ENCODE measurements at places on chromosomes 4 and X.

- no peak for DNase-seq
Observed at GRCh38 chrX:107683931-107684330, 55.6 kb downstream of the PRPS1 start.

- DNase-seq = no peak
Observed at GRCh38 chrX:1520350-1520749, 16.6 kb downstream of the P2RY8 start.

DNA sequence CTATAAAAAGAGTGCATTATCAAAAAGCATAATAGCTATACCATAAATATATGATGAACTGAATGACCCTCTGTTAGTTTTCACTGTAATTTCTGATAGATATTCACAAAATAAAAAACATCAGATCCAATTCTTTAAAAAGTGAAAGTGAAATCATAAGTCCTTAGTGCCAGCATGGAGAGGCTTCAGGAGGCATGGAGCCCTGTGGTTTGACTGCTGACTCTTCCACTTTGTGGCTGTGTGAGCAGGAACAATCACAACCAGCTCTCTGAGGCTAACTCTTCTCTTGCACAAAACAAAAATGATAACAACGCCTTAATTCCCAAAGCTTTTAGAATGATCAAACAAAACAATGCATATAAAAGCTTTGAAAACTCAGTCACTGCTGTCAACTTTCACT lies 1143.9 kb downstream of the PDHA2 start:
- no peak for DNase-seq

GRCh38 chr4:114025176-114025777 lies 45.8 kb upstream of the ARSJ start:
- no peak for DNase-seq

GRCh38 chr4:18007625-18008024 lies 13.9 kb downstream of the LCORL start:
- no peak for DNase-seq

DNA sequence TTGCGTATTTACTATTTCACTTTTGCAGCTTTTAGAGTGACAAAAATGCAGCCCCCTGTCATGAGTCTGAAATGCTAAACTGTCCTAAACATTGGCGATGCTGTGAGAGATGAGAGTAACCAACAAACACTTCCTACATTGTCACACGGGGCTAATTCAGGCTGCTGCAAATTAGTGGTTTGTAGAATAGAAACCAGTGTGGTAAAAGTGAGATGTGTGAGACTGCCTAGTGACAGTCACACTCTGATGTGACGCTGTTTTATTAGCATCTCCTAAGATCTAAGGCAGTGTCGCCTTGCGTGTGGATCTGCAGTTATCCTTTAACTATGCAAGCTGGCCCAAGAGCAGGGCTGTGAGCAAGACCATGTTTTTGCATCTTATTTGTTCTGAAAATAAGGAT lies 800.2 kb upstream of the TENM3 start:
- no peak for DNase-seq

- no peak for DNase-seq
Observed at GRCh38 chr4:53059871-53060270, 197.8 kb downstream of the RASL11B start.

DNA sequence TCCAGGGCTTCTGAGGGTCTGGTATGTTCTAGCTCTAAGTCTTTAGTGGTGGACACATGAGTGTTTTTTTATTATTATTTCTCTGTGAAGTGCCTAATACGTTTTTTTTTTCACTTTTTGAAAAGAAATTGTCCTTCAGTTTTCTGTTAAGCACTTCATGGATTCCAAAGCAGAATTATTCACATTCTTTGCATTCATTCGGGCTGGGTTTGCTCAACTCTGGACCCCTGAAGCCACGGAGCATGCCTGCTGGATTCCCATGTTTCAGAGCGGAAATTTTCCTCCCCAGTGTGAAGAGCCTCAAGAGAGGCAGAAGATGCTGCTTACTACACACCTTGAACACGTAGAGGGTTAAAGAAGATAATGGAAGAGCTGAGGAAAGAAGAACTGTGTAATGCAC lies 107.5 kb downstream of the EGF start:
- no peak for DNase-seq

DNA sequence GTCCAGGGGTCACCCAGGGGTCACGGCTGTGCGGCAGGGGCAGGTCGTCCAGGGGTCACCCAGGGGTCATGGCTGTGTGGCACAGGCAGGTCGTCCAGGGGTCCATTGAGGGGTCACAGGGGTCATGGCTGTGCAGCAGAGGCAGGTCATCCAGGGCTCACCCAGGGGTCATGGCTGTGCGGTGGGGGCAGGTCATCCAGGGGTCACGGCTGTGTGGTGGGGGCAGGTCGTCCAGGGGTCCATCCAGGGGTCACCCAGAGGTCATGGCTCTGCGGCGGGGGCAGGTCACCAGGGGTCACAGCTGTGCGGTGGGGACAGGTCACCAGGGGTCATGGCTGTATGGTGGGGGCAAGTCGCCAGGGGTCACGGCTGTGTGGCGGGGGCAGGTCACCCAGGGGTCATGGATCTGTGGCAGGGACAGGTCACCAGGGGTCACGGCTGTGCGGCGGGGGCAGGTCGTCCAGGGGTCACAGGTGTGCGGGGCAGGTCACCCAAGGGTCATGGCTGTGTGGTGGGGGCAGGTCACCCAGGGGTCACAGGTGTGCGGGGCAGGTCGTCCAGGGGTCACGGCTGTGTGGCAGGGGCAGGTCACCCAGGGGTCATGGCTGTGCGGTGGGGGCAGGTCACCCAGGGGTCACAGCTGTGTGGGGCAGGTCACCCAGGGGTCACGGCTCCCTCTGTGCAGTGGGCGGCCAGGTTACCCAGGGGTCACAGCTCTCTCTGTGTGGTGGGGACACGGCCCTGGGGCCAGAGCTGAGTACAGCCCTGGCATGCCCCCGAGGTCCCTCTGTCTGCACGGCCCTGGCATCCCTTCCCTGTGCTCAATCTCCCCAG lies 16.0 kb downstream of the ATP5ME start:
- no peak for DNase-seq

GRCh38 chrX:52988985-52989917 lies 30.9 kb upstream of the FAM156A start:
- no peak for DNase-seq

- DNase-seq = no peak
Observed at GRCh38 chr4:150127757-150128156, 49.5 kb downstream of the DCLK2 start.

GRCh38 chr4:48688953-48689352 lies 91.1 kb downstream of the FRYL start:
- no peak for DNase-seq

DNA sequence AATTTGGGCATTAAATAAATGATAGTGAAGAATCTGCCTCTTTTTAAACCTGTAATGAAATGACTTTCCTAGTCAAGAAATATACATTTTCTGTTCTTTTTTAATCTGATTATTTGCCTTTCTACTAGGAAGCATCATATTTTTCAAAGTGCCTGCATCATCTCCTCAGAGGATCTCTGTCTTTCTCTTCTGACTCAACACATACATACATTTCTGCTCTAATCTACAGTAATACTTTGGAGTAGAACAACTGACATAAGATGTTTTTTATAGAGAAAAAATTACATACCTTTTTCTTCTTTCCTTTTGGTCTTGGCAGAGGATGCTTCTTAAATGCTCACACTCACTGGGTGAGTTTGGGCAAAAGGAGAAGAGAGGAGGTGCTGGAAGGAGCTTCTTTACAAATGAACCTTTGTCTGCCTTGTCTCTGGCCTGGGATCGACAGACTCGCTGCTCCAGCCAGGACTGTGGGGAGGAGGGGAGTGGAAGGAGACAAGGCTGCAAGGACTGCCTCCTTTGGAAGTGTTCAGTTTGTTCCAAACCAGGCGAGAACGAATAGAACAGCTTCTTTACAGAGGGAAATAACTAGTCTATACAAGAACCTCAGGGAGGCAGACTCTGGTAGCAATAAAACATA lies at the start of gene SCRG1:
SCRG1 (minus strand) TSS at position 338 of the 637 bp plus-strand sequence. CDS start 7,702 bp downstream, outside the sequence.
- DNase-seq = no peak

GRCh38 chr4:87679449-87680169 lies 29.5 kb downstream of the DMP1 start:
- DNase-seq = no peak

DNA sequence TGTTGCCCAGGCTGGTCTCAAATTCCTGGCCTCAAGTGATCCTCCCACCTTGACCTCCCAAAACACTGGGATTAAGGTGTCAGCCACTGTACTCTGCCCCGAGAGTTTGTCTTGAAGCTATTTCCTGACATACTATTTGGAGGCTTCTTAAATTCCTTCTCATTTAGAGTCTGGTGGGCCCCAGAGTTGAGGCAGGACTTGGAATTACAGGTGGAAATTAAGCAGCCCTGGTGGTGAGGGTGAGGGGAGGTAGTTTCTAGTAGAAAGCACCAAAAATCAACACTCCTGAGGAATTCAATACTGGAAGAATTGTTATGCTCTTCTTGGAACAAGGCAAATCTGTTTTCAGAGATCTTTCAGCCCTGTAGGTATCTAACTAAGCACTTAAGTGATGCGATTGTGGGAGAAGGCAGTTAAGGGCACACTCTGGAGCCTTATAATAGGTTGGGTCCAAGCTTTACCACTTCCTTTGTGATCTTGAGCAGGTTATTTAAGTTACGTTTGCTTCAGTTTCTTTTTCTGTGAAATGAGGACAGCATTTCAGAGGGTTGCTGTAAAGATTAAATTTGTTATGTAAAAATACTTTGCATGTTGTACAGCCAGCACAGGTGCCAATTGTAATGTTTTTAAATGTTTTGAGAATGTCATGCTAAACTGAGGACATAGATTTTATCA lies 200.7 kb downstream of the SOWAHB start:
- no peak for DNase-seq

DNA sequence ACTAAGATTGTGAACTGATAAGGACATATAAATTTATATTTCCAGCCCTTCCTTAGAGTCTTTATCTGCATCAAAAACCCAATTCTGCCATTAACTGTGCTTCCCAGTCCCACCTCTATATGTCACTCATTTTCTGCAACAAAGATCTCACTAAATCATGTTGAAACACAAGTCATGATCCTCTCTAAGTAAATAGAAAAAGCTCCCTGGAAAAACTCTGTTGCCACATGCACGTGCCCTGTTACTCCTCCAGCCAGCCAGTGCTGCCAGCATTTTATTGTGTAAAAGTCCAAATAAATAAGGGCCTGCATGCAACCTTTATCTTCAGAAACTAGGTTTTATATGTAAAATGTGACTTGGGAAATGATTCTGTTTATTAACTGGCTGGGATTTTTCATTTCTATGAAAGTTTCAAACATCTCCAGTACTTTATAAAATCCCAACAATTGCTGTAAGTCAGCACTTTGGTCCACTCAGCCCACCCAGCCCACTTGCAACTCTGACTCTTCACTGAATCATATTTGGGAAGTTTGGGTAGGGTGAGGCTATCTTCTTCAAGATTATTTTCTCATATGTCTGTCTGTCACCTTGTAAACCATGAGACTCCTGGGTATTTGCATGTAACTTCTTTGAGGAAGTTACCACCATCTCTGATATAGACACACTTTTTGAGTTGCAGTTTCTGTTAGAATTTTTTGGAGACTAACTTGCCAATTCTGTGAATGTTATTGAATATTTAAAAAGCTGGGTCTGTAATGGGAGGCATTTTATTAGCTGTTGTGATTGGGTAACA lies 40.0 kb upstream of the SMARCA5 start:
- no peak for DNase-seq

GRCh38 chr4:20431543-20431951 lies 179.8 kb downstream of the SLIT2 start:
- DNase-seq = no peak

DNA sequence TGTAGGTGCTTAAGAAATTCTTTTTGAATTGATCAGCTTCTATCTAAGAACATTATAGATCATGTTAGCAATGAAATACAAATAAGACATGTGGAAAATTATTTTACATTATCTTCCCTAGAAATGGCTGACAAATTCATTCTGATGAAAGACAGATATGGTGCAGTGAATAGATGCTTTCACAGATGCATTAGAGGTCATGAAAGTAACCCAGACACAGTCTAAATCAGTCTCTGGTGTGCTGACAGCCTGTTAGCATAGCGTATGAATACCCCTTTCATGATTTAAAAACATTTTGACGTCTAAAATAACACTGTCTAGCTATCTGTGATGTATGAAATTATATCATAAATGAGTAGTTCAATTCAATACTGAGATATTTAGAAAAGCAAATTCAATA lies 180.9 kb downstream of the UNC5C start:
- no peak for DNase-seq
